ENCODE measurements at places on chromosomes 4 and X. TPM values are rescaled to one million over a fixed set of nuclear protein-coding genes. Genes with fewer than 3 reads are reported as not detected.

- DNase-seq: no peak
Measured at GRCh38 chr4:8762356-8762755, 109.3 kb downstream of the HMX1 start.

DNA sequence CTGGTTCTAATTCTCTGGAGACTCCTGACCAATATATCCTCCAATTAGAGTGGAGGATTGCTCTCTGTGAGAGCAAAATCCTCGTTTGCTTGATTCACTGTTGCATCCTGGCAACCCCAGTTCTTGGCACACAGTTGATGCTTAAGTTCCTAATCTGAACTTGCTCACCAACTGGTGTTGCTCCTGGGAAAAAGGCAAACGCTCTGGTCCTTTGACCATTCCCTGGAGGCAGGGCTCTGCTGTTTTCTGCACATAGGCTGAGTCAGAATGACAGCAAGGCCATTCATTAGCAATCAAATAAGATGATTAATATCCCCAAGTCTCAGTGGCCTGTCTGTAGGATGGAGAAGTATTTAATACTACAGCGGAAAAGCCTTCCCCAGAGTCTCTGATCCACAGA, 172.7 kb upstream of the TBC1D9 start:
- no peak for DNase-seq

DNA sequence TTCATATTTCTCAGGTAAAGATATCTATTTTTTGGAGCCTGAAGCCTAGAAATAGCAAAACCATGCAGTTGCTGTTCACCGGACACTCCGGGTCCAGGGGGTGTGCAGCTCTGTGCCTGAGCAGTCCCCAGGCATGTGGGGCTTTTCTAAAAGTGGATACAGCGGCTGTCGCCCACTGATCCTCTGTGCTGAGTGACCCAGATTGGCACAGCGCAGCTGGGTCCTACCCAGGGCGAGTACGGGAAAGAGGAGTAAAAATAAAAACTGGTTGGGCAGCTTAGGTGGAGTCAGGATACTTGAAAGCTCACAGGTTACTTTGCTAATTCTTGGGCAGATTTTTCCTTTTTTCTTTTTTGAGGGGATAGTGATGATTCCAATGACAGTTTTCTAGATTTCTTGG, 118.8 kb downstream of the UCHL1 start:
- no peak for DNase-seq

- no peak for DNase-seq
Measured at GRCh38 chrX:1598021-1598875, 6.8 kb downstream of the AKAP17A start.

DNA sequence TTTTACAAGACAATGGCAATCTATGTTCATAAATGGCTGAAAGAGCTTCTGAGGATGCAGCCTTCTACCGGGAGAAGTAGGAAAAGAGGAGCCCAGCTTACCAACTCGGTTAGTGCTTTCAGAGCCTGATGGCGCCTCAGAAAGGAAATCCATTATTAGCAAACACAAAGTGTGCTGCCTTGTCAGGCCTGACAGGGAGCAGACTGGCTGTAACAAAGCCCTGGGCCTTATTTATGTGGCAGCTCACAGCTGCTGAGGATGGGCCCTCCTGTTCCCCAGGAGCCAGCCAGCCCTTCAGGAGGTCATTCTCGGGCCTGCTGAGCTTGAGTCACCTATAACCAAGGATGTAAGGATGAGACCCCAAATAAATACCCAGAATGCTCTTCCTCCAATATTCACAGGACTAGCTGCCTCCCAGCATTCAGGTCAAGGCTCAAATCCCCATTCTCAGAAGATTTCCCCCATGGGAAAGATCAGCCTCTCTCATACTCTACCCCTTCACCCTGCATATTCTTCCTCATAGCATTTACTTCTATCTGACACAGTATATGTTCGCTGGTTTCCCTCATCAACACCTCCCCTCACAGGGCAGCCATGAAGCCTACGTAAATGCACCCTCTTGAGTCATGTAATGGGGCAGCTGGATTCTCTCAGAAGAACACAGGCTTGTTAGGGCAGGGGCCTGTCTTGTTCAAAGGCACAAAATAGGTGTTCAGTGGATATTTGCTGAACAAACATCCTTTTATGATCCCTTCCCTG, 227.0 kb upstream of the RASGEF1B start:
- DNase-seq: no peak

- DNase-seq: no peak
Measured at GRCh38 chr4:141387299-141387698, 166.6 kb downstream of the ZNF330 start.

DNA sequence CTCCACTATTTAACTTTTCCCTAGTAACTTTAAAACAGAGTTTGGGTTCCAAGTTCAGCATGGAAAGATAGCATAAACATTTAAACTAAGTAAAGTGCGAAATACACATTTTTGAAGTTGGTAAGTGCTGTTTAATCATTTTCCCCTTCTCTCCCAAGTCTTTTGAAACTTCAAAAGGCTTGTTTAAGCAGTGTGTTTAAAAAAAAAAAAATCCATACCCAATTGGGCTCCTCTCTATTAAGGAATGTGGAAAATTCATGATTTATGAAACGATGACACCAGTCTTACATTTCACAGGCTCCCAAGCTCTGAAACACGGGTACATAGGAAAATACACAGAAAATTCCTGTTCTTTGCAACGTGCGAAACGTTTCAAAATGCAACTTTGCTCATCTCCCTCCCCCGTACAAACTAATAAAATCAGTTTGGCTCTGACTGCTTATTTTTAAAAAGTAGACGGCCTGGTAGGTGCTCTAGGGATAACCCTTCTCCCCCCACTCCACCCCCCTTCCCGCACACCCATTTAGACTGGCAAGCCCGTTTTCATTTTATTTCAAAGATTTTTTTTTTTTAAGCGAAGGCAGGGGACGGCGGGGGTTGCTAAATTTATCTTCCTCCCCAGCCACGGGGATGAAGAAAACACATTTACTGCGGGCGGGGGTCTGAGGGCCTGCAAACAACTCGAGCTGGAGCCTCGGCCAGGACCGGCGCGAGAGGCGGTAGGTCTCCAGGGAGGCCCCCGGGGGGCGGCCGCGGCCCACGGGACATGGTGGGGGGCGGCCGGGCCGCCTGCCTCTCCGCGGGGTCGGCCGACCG, 786 bp upstream of the ZFX start:
- no peak for DNase-seq

- no peak for DNase-seq
Measured at GRCh38 chrX:130846746-130847145, 56.3 kb downstream of the ENOX2 start.

GRCh38 chrX:136176399-136176825, 29.1 kb downstream of the FHL1 start:
- no peak for DNase-seq

- DNase-seq: no peak
Measured at GRCh38 chrX:2466876-2467656, 33.7 kb downstream of the DHRSX start.

DNA sequence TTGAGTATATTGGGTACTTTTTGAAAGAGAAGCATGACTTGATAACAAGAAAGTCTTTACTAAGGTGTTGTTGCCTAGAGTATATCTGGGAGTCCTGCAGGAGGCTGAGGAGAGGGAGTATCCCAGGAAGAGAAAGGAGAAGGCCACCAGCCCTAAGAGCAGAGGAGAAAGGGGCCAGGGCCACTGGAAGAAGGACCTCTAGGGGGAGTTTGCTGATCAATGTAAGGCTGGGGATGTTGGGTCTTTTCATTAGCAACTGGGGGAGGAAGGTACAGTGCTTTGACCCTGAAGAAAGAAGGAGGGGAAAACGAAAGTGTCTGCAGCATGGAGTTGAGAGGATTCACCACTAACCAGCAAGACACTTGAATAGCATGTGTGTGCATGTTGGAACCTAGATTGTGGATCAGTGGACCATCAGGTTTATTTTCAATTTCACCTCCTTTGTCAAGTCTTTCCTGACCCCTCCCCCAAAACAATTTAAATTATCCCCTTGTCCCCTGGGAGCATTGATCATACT, 4.5 kb downstream of the SMIM9 start:
- DNase-seq: no peak

GRCh38 chr4:121885115-121885514, 14.8 kb upstream of the BBS7 start:
- DNase-seq: no peak

DNA sequence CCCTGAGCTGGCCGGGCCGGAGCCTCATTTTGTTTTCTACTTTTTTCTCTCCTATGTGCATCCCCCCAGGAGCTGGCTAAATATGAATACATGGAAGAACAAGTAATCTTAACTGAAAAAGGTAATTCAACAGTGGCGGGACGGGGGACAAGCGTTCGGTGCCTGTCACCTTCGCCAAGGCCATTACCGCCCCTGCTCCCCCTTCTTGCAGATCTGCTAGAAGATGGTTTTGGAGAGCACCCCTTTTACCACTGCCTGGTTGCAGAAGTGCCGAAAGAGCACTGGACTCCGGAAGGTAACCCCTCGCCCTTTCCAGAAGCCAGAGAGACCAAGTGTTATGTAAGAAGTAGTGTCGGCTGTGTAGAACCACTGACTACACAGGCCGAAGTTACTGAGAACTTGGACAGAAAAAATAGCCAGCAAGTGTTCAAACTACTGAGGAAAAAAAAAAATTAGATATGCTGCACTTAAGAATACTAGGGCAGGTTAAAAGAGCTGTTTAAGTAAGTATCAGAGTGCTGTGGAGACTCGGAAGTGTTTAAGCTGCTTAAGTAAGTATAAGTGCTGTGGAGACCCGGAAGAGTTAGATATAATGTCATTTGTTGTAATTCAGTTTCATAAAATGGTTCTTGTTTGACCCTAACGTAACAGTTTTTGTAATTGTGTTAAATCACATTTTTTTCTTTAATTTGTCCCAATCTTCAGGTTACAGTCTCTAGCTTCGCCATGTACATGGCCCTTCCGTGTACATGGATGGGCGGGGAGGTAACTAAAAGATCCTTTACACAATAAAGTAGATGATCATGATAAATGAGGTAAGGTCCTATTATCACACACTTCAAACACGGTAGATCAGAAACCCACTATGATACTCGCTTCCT, 856 bp downstream of the SAT1 start:
- no peak for DNase-seq

DNA sequence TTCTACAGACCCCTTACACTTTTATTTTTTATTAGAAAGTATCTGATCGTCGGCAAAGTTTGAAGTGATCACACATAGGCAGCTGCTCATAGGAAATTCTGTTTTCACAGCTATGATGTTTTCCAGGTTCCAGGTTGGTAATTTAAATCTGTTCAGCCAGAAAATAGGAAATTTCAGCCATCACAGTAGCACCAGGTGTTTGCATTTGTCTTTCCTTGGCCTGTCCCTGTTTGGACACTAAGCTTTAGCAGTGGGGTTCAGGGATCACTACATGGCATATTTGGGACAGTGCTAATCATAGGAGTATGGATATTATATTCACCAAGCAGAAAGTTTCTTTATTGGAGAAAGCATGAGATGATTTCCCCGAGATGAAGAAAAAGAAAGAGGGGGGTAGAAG, 92.9 kb downstream of the ANK2 start:
- no peak for DNase-seq

DNA sequence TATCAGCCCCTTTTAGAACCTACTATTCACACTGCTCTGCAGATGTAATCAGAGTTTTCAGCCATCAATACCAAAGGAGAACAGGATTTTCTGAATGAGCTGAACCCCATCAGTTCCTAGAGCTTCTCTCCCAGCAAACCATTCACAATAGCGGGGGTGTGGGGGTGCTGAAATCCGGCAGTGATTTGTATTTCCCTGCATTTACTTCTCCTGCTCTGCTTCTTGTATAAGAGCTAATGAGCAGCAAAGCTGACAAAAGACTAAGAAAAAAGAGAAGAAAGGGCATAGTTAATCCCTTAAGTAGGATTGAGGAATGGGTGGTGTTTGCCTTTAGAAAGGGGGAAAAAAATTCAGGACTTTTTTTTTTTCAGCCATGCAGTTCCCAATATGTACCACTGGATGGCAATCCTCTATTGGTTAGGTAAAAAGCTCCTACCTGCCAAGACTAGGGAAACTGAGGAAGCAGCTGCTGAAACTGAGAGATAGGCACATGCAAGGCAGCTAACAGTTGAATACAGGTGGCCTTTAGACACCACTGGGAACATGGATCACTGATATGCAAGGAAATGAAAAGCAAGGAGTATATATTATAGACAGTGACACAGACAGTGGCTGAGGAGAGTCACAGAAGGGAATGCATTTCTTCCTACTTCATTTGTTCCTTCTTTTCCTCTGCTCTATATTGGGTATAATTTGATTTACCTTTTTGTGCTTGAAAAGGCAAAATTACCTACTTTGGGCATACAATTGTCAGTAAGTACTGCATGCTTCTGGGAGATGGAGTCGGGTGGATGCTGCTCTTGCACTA, 217.9 kb downstream of the HS6ST2 start:
- no peak for DNase-seq

DNA sequence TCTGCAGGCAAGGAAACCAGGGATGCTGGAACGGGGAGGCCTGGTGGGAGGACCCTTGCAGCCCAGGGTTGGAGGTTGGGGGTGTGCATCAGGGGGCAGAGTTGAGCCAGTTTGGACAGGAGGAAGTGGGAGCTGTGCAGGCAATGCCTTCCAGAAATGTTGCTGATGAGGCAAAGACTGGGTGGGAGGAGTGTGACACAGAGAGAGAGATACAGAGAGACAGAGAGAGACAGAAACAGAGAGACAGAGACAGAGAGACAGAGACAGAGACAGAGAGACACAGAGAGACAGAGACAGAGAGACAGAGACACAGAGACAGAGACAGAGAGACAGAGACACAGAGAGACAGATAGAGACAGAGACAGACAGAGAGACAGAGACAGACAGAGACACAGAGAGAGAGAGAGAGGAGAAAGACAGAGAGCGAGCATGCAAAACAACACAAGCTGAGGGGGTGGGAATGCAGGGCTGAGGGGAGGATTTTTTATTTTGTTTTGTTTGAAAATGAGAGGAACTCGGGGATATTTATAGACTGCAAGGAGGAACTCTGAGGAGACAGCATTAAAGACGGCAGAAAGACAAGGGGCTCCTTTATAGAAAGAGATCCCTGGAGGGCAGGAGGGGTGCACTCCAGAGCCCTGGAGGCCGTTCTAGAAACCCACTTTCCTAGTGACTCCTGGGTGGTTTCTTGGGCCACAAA, 1.9 kb upstream of the HAUS3 start:
- DNase-seq: no peak

GRCh38 chr4:10074076-10074766, 42.4 kb downstream of the WDR1 start:
- DNase-seq: no peak

DNA sequence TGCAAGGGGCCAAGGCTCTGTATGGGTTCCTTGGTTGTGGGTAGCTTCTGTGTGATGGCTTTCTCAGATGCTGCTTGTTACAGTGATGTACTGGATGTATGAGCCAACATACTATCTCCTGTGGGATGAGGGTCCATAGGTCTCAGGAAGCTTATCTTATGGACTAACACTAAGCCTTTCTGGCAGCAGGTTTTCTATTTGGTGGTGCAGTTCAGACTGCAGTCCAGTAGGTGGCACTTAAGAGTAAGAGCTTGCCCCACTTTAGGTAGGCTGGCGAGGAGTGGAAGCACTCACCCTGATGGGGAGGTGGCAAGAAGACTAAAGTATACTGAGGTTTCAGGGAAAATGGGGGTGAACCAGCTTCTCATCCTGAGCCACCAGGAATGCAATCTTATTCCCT, 306.7 kb upstream of the MAOA start:
- no peak for DNase-seq

- no peak for DNase-seq
Measured at GRCh38 chr4:139921429-139922184, 232.4 kb downstream of the MAML3 start.

- DNase-seq: no peak
Measured at GRCh38 chrX:65925592-65925991, 114.3 kb downstream of the VSIG4 start.

GRCh38 chr4:167787231-167787630, 305.1 kb upstream of the ANXA10 start:
- DNase-seq: no peak

Gene ATP2B3
- 0.32 TPM for polyA plus RNA-seq

Gene USP51
- polyA plus RNA-seq: 13.3 TPM

Gene FREM3
- 0.17 TPM for polyA plus RNA-seq

Gene QRFPR
- polyA plus RNA-seq: 1.8 TPM

Gene FGF13
- 25.0 TPM for polyA plus RNA-seq
